Activated CD4-positive, alpha-beta T cell treated with anti-CD3 and anti-CD28 coated beads, Interleukin-2, amount 50 U/mL, for 48 hours (primary cell): ENCODE measurements at places on chromosomes 13 and 19.

- DNase-seq: peak; percentile 54
Observed at GRCh38 chr19:38842439-38843174, 7.2 kb downstream of the HNRNPL start.

- DNase-seq: no peak
Observed at GRCh38 chr13:19759669-19760068, 23.1 kb downstream of the PSPC1 start.

GRCh38 chr19:17026706-17027534 lies at the start of gene CPAMD8:
Gene CPAMD8 (minus strand): TSS chr19:17026810. CDS start chr19:17026642, 168 bp downstream.
- no peak for DNase-seq

- no peak for DNase-seq
Observed at GRCh38 chr19:13209484-13210338, 59.5 kb downstream of the IER2 start.

DNA sequence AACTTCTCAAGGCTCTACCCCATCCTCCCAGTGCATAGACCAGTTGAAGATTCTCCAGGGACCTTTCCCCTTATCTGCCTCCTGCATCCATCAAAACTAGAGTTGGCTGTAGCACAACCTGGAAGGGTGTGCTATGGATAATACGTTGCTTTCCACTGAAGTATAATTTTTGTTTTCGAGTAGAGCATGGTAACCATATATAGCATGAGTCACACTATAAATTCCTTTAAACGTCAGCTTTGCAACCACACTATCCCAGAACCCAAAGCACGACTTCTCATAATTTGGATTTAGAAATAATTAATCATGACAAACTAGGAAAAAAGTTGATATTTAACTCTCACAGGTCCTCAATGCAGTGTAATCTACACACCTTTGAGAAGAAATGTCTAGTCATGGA lies 138.3 kb upstream of the NBEA start:
- DNase-seq: no peak

DNA sequence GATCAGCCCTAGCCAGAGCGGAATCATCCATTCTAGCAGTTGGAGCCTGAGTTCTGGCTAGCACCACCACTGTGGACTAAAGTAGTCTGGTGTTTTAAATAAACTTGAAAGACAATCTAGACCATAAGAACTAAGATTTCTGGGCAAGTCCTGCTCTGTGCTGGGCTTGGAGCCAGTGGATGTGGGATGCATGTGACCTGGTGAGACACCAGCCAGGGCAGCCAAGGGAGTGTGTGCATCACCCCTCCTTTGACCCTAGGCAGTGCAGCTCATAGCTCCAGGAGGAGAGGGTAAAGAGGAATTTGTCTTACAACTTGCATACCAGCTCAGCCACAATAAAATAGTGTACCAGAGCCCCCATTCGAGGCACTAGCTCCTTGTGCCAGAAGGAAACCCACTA lies 21.0 kb downstream of the ITGBL1 start:
- DNase-seq: no peak

DNA sequence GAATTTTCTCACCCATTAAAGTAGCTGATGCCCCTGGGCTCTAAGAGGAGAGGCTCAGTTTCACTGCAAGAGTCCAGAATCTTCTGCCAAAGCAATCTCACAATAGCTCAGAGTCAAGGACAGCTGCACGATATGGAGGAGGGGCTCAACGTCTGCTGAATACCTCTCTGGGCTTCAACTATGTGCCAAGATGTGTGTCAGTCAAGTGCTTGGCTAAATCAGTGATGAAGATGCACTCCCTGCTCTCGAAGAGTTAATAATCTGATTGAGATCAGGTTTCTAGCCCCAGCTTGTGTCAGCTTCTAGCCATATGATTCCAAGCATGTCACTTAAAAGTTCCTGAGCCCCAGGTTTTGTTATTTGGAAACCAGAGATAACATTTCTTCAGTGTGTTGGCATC lies 46.8 kb downstream of the KLF12 start:
- no peak for DNase-seq

DNA sequence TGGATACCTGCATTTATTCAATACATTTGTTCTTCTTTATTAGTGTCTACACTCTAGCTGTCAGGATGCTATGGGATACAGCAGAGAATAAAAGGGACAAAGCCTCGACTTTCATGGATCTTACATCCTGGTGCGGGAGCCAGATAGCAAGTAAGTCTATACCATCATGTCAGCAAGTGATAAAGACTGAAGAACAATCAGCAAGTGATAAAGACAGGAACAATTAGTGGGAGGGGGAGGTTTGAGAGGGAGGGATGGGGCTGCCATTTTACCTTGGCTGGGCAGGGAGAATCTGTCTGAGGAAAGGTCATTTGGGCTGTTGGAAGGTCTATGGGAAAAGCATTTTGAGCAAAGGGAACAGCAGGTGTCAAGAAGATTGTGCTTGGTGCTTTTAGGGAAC lies 2.6 kb upstream of the UBE2S start:
- DNase-seq: no peak

DNA sequence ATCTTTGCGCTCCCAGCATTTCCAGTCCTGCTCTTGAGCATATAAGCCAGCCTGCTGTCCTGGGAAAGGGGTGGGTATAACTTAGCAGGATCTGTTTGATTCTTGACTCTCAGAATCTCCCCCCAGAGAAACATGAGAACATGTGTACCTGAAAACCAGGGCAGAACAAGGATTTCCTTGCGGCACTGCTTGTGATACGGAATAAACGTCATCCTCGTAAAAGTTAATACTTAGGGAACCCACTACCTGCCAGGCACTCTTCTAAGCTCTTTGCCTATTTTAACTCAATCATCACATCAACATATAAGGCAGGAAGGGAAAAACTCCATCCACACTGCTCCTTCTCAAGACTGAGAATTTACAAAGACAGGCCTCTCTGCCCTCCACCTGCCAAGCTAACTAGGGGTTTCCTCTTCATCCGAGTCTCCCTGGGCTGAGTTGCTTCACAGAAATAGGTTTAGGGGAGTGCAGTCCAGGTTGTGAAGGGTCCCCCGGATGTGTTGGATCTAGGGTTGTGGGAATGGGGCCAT lies 1.1 kb downstream of the ZNF653 start:
- DNase-seq: no peak

DNA sequence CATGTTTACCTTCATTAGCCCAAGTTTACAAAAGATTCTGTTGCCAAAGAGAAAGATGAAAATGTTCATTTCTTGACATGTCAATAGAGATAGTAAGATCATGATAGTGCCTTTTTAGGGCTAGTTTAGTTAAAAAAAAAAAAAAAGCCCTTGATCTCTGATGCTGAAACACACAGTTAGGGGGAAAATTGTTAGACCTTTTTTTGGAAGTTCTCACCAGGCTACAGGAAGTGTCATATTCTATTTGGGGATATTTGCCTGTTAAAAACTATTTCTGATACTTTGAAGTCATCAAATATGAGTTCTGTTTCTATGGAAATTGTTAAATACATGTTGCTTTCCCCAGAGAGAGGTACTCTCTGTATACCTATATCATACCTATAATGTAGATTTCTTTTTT lies 21.6 kb downstream of the SLAIN1 start:
- no peak for DNase-seq

GRCh38 chr13:105599477-105600037 lies 935.9 kb downstream of the EFNB2 start:
- DNase-seq: no peak

DNA sequence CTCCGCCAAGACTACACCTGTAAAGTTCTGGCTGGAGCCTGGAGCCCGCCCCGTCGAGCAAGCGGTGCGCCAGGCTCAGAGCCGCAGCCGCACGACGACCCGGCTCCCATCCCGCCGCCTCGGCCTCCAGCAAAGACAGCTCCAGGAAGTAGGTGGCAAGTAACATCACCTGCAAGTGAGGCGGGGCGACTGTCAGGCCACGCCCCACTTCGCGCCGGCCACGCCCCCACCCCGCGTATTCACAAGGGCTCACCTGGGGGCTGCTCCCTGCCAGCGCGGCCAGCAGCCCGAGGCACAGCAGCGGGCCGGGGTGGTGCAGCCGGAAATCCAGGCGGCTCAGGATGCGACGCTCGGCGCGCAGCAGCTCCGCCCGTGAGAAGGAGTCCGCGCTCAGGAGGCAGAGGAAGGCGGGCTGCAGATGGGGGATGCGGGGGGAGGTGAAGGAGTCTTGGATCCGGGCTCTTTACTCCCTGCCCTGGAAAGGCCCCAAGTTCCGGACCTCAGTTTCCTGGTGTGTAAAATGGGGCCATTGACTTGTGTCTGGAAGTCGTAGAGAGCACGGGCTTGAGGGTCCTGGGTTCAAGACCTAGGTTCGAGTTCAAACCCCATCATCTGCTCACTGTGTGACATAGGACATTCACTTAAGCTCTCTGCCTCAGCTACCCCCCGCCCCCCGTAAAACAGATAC lies 3.2 kb downstream of the CCNP start:
- no peak for DNase-seq

DNA sequence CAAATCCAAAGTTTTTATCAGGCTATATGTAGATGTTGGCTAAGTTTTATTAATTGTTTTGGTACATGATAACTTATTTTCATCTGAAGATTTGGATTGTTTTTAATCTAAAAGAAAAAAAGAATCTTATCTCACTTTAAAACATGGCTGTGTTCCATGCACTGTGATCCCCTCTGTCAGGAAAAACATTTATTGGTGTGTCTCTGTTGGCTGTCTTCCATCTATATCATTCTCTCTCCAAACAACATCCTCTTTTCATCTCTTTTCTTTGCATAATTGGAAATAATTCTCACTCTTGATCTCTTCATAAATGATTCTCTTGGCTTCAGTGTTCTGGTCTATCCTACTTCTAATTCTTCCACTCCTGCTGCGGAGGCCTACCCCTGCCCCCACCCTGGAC lies 4.2 kb downstream of the NALCN start:
- DNase-seq: no peak

- DNase-seq: no peak
Observed at GRCh38 chr19:483332-484072, 12.8 kb upstream of the MADCAM1 start.

GRCh38 chr13:84661718-84662117 lies 779.4 kb upstream of the SLITRK1 start:
- DNase-seq: no peak

- DNase-seq: no peak
Observed at GRCh38 chr19:30373593-30373992, 1.4 kb downstream of the ZNF536 start.

- no peak for DNase-seq
Observed at GRCh38 chr19:51187395-51188226, 37.3 kb upstream of the CD33 start.

GRCh38 chr19:23415561-23416191 lies 20.4 kb upstream of the ZNF91 start:
- peak; percentile 24 for DNase-seq

GRCh38 chr13:64551755-64552154 lies 2678.4 kb downstream of the PCDH9 start:
- no peak for DNase-seq

DNA sequence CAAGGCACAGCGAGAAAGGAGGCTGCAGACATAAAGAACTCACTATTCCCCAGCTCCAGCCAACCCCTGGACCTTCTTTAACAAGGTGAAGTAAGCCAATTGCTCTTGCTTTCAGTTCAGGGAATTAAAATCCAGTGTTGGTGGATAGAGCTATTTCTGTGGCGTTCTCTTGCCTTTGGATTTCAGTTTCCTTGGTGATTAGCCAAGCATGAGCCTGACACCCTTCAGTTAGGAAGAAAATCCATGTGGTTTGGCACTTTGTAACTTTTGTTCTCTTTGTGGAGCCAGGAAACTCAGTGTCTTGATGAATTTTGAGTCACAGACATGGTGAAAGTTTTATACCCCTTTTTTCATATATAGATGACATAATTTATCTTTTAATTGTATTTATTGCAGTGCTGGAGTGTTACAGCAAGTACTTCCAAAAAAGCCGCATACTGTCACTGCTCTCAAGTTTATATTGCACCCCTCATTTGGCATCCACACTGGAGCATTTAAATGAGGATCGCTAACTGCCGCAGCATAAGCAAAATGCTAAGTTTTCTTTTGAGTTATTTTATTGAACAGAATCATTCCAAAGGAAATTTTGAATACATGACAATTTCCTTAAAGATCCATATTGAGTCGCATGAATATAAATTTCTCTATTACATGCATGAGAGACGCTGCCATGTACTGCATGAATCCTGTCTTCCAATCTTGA lies 406.8 kb downstream of the MYO16 start:
- no peak for DNase-seq

- DNase-seq: no peak
Observed at GRCh38 chr19:53866865-53867224, 838 bp upstream of the MYADM start.

DNA sequence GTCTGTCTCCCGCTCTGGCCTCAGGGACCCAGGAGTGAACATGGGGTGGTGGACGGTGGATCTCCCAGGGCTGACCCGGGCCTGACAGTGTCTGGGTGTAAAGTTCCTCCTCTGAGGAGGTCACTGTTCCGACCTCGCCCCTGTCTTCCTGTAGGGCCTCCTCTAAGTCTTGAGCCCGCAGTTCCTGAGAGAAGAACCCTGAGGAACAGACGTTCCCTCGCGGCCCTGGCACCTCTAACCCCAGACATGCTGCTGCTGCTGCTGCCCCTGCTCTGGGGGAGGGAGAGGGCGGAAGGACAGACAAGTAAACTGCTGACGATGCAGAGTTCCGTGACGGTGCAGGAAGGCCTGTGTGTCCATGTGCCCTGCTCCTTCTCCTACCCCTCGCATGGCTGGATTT lies at the start of gene SIGLEC9:
Gene SIGLEC9 (plus strand): TSS at position 178 of the 400 bp plus-strand sequence. CDS start 69 bp downstream, at position 247.
- no peak for DNase-seq

DNA sequence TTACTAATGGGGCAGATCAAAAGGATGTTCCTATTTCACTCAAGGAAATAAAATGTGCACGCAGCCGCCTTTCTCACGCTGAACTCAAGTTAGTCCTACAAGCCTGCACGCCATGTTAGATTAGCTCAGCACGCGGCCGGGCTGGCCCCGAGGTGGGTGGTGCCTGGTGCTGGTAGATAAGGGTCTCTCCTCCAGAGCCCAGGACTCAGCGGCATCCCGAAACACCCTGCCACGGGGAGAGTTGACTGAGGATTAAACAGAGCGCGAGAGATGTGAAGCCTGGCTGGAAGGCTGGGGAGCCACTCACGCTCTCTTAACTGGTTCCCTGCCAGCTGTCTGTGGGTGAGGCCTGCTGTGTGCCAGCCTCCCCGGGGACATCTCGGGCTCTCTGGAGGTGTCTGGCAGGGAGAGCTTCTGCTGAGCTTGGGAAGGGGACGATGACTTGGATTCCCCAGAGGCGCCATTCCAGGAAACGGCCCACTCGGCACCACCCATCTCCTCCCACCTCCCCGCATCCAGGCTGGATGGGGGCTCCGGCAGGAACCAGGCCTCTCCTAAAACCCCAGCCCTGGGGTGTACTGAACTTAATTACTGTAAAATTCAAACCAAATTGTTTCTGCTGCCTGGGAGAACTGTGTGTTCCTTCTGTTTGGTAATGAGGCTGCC lies 122.2 kb downstream of the KDM4B start:
- DNase-seq: no peak

GRCh38 chr19:42208612-42209011 lies 8.9 kb downstream of the DEDD2 start:
- DNase-seq: no peak

- DNase-seq: no peak
Observed at GRCh38 chr19:45471111-45471930, 3.5 kb downstream of the FOSB start.

DNA sequence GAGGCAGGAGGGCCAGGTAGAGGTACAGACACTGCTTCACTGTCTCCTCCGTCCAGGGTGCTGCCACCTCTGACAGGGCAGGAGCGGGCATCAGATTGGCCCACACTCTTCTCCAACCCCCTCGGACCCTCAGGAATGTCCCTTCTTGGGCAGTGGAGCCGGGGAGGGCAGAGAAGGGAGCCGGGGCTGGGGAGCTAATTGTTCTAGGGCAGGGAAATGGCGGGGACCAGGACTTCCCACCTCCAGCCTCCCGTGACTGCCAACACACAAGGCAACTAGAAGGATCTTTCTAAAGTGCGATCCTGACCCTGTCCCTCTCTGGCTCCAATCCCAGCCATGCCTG lies 10.1 kb upstream of the RSPH6A start:
- no peak for DNase-seq

- DNase-seq: no peak
Observed at GRCh38 chr19:52946322-52947310, 16.1 kb downstream of the ZNF816 start.
